ENCODE measurements at places on chromosomes 12 and 14. TPM values are rescaled to one million over a fixed set of nuclear protein-coding genes. Genes with fewer than 3 reads are reported as not detected.

OR6C2 gene
- total RNA-seq: not detected

CAPZA3 gene
- total RNA-seq: not detected

IL31 gene
- not detected for total RNA-seq

KCNJ8 gene
- total RNA-seq: not detected

SLC48A1 gene
- 9.3 TPM for total RNA-seq

SP7 gene
- not detected for total RNA-seq

AHNAK2 gene
- 363 TPM for total RNA-seq

FAM181A gene
- total RNA-seq: not detected

GALNT8 gene
- total RNA-seq: not detected

All from placental epithelial cell (primary cell).